ENCODE measurements at places on chromosomes 12 and 14.

DNA sequence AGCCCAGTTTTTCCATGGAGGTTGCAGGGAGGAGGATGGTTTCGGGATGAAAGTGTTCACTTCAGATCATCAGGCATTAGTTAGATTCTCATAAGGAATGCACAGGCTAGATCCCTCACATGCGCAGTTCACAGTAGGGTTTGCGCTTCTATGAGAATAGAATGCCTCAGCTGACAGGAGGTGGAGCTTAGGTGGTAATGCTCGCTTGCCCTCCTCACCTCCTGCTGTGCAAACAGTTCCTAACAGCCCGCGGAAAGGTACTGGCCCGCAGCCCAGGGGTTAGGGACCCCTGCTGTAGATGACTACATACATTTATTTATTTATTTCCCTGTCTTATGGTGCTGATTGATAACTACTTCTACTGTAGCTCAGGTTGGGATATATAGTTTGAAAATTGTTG lies 93.2 kb downstream of the FBXO33 start:
- no peak for DNase-seq

- DNase-seq, result no peak
Measured at GRCh38 chr12:106917503-106917902, 38.2 kb upstream of the TMEM263 start.

DNA sequence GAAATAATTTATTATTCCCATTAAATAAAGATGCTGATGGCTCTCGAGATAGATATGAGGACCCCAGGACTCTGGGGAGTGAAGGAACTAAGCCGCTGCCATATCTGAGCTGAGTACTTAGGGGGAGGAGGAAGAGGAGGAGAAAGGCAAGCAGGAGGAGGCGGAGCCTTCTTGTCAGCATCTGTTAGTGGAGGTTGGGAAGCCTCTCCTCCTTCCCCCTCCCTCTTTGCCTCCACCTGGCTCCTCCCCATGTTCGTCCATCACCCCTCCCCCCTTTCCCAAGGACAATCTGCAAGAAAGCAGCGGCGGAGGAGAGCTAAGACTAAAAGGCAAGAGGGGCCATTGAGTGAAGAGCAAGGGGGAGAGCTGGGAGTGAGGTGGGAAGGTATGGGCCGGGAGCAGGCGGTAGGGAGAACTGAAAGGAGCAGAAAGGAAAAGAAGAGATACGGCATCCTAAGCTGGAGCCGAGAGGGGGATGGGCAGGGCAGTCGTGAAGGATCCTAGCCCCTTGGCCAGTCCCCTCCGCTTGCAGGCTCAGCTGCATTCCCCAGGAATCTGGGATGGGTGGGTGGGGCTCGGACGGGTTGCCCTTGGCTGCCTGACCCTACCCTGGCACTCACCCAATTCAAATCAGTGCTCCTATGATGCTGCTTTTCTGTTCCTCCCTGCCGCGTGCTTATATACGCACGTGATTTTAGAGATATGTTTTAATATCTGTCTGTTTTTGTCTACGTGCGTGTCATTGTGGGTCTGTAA lies at the start of gene PFKM:
Gene PFKM (plus strand): TSS at position 287 of the 756 bp plus-strand sequence. CDS start 3,411 bp downstream, outside the sequence.
- DNase-seq, result peak; percentile 83

DNA sequence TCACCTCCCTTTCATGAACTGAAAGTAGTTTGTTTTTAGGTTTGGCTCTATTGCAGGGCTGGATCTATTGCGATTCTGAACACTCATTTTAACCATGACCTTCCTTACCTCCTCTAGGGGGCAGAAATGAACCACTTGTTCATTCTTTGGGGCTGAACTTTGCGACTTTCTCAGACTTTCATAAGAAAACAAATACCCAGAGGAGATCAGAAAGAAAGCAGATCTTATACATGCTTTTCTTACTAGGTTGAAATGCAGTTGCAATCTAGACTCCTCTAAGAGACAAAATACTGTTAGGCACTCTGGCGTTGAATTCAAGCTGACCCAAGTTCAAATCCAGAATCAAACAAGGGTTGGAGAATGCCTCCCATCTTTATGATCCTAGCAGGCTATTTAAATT lies 32.6 kb upstream of the PLEKHG3 start:
- DNase-seq, result no peak

DNA sequence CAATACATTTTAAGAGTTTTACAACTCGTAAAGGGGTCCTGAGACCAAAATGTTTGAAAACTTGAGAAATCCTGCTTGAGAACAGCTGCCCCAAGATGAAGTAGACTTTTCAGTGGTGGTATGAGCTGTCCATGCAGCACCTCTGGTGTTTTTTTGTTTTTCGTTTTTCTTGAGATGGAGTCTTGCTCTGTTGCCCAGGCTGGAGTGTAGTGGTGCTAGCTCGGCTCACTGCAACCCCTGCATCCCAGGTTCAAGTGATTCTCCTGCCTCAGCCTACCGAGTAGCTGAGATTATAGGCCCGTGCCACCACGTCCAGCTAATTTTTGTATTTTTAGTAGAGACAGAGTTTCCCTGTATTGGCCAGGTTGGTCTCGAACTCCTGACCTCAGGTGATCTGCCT lies 5.5 kb downstream of the PAPOLA start:
- no peak for DNase-seq

- DNase-seq, result no peak
Measured at GRCh38 chr12:212415-212714, 1.6 kb downstream of the SLC6A12 start.

- no peak for DNase-seq
Measured at GRCh38 chr12:112352921-112353320, 29.3 kb downstream of the HECTD4 start.

- peak; percentile 18 for DNase-seq
Measured at GRCh38 chr12:118714051-118714460, 267.3 kb upstream of the SRRM4 start.

DNA sequence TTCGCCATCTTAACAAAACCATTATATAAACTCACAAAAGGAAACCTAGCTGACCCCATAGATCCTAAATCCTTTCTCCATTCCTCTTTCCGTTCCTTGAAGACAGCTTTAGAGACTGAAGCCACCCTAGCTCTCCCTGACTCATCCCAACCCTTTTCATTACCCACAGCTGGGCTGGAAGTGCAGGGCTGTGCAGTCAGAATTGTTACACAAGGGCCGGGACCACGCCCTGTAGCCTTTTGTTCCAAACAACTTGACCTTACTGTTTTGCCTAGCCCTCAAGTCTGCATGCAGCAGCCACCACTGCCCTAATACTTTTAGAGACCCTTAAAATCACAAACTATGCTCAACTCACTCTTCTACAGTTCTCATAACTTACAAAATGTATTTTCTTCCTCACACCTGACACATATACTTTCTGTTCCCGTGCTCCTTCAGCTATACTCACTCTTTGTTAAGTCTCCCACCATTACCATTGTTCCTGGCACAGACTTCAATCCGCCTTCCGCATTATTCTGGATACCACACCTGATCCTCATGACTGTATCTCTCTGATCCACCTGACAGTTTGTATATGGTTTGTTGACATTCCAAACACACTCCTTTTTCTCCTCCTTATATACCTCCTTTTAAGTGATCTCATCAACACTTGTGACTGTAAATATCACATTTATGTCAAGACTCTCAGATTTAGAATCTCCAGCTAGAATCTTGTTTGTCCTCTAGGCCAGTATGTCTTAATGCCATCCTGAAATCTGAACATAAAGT lies 208.7 kb downstream of the KITLG start:
- no peak for DNase-seq

DNA sequence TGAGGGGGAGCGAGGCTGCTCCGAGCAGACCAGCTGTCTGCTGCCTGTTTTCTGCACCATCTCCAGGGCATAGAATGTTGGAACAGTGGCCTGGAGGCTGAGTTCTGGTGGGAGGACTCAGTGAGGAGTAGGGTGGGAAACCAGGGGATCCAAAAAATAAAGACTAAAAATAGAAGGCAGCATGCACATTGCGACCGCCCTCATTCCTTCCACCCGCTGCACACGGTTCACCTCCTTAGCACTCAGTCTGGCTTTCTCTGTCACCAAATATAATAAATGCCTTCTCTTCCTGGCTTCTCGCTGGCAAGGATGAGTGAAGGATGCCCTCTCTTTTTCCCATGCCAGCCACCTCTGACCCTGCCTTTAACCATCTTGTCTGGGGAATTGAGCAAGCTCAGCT lies 146.2 kb downstream of the AACS start:
- DNase-seq, result no peak

- DNase-seq, result no peak
Measured at GRCh38 chr12:89787763-89788162, 79.1 kb upstream of the ATP2B1 start.

DNA sequence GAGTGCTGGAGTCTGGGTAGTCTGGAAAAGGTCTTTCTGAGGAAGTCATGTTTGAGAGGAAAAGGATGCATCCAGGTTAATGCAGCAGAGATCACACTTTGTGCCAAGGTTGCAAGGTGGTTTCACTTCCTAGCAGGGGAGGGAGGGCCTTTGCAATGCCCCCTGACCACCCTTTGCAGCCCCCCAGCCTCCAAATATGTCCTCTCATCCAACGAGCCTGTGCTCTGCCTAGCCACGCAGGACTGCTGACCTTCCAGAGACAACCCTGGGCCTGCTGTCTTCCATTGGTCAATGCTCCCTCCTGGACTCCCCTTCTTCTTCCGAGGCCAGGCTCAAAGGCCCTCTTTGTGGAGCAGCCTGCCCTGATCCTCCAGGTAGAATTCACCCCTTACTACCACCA lies 47.3 kb upstream of the TUNAR start:
- DNase-seq, result no peak

DNA sequence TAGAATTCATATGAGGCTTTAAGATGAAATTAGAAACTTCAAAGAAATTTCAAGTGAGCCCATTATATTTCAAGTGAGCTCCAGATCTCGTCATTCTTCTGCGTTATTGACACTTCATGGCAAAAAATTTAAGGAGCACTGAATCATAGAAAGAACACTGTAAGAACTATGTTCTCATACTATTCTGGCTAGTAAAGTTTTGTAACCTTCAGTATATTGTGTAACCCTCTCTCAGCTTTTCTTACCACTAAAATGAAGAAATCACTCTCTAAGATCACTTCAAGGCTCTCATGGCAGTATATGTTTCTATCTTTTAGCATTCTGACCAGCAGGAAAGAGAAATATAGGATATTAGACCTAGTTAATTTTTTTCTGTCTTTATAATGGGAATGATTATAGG lies 6.3 kb downstream of the GPHN start:
- no peak for DNase-seq

GRCh38 chr14:57274551-57274950 lies 5.8 kb downstream of the AP5M1 start:
- no peak for DNase-seq

DNA sequence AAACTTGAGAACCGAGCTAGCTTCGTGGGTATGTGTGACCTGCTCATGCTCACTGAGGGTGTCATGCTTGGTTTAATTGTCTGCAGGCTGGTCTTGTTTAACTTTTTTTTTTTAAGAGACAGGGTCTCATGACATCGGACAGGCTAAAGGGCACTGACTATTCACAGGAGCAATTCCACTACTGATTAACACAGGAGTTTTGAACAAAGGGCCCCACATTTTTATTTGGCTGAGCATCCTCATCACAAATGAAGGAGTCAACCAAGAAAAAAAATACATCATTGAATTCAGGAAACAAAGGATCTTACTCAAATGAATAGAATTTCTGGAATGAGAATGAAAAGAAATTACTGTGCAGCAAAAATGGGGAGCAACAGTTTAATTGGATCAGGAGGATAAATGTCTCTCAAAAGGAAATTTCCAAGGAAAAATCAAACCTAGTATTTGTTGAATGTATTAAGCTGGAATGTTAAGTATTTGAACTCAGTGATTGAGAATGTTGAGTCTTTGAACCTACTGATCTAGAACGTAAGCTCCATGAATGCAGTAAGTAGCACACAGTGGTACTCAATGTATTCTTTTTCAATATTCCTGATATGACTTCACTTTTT lies 20.8 kb upstream of the PYROXD1 start:
- DNase-seq, result no peak

DNA sequence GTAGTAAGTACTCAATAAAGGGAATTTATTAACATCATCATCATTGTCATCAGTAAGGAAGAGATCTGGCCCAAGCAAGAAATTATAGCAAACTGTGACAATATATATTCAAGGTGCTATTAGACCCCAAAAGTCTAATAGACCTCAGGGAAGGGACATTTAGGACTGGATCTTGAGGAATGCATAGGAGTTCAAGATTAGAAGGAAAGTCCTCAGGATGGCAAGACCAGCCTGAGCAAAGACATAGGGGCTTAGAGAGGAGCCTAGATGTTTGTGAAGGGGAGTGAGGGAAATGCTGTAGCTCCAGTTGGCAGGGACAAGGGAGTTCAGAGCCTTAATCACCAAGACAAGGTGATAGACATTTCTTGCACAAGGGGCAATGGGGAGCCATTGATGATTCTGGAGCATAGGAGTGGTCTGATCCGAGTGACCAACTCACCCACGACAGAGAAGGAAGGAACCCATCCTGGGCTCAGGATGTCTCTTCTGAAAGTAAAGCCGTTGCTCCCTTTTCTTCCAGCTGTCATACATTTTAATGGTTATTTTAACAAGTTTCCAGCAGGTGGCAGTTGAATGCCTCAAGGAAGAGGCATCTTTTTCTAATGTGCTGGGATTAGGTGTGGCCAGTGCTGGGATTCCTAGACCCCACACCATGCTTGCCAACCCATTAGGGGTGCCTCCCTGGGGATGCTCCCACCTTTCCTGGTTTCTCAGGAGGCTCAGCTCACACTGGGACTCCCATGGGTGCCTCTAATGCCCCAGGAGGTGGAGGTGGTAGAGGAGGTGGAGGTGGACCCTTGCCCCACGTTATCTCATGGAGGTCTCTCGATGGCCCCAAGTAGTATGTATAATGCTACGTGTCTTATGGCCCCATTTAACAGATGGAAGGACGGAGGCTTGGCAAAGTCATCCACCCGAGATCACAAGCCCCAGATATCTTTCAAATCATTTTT lies 37.8 kb downstream of the PHETA1 start:
- DNase-seq, result peak; percentile 14

DNA sequence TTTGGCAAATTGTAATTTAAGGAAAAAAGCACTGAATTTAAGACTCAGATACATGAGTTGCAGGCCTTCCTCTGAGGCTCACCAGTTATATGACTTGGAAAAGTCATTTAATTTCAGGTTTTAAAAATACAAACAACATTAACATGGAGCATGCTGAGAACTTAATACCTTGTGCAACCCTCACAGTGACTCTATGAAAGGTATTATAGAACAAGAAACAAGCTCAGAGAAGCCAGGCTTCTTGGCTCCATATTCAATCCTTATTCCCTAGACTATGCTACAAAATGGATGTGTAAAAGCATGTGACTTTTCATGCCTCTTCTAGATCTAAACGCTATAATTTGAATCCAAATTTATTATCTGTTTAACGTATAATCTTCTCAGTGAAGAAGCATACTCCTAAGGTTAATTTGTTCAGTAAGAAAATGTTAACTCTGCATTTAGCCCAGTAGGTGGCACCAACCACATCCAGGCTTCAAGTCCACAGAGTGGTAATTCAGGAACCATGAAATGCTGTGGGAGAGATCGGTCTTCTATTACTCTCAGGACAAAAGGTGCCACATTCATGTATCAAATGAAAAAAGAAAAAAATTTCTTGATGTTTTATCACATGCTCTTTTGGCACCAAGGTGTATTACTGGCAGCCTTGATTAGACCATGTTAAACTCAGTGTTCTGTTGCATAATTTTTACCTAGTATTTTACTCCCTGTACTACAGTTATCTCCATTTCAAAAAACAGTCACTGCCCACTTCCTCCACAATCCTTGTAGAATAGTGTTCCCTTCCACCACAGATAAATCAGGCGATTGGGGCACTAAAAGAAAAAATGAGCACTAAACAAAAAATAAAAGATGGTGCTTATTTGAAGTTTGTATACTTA lies 9.3 kb downstream of the CCDC196 start:
- no peak for DNase-seq

All from CMK (cell line).